Hair follicle dermal papilla cell (primary cell): ENCODE measurements at places on chromosomes 12 and 14. TPM values are rescaled to one million over a fixed set of nuclear protein-coding genes. Genes with fewer than 3 reads are reported as not detected.

TSPAN8 gene
- total RNA-seq, result 0.24 and 0.32 TPM in 2 replicates

CISTR gene
- total RNA-seq, result not detected in 2 replicates

BEGAIN gene
- total RNA-seq, result not detected in 2 replicates

SYNE3 gene
- 46.9 and 56.1 TPM in 2 replicates for total RNA-seq
